ENCODE measurements at places on chromosomes 4 and X. TPM values are rescaled to one million over a fixed set of nuclear protein-coding genes. Genes with fewer than 3 reads are reported as not detected.

SFRP2 gene
- 1.5 TPM for total RNA-seq

- DNase-seq, result no peak
Observed at GRCh38 chr4:182309877-182310276, 66.7 kb downstream of the TENM3 start.

DNA sequence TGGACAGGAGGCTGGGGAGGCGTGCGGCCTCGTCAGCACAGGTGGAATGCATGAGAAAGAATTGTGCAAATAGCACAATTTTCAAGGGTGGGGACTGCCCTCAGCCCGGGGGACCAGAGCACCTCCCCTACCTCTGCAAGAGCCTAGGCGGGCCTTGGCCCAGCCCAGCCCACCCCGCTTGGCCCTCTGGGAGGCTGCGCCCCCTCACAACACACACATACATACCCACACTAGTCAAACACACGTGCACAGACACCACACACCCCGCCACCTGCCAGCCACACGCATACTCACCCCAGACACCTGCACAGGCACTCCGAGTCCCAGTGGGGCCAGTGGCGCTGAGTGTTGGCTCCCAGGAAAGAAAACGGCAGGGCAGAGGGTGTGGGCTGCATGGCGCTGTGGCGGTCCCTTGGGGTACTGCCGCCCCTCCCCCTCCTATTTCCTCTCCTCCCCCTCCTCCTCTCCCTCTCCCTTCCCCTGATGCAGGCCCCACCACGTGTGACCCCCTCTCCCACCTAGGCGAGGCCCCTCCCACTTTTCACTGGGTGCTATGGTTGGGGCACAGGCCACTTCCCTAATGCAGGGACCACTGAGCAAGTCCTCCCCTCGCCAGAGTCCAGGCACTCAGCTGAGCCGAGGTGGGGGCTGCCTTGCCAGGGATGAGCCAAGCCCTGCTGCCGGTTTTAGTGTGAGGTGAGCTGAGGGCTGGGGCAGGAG, 84.5 kb downstream of the FAM53A start:
- no peak for DNase-seq

DNA sequence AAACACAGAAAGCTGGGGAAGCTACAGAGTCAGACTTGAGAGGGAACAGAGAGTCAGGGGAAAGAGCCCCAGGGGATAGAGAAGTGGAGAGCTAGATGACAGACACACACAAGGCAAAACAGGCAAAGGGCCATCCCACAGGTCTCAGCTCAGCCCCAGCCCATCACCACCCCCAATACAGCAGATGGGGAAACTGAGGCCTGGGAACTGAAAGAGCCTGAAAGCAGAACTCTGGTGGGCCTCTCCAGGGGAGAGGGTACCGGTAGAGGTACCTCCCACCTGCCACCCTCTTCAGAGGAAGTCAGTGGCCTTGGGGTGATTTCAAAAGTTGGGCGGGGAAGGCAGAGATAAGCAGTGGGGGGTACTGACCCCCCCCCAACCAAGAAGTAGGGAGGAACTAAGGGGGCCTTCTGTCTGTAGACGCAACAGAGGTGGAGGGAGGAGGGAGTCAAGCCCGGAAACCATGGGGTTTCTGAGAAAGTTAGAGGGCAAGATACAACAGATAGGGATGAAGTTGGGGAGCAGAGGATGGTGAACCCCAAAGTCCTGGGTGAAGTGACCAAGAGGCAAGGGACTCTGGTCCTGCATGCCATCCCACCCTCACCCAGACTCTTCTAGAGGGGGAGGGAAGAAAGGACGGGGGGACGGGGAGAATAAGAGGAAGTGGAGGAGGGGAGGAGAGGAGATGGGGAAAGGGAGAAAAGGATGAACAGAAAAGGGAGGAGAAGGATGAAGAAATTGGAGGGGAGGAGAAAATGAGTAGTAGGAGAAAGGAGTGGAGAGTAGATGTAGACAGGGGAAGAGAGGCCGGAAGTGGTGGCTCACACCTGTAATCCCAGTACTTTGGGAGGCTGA, 3.2 kb downstream of the GATA1 start:
- no peak for DNase-seq

DNA sequence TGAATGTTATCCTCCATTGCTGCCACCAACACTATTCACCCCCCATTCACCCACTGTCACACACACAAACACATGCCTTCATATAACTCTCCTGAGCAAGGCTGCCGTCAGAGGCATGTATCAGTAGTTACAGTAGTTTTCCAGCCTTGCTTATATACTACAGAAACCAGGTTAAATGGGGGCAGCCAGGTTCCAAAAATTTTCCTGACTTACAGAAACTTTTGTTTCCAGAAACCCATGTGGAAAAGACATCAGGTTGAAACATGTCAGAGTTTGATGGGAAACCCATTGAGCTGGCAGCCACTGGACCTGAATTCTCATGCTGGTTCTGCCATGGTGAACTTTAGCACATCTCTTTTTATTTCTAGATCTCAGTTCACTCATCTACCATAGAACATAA, 64.0 kb downstream of the COX18 start:
- DNase-seq, result no peak

DNA sequence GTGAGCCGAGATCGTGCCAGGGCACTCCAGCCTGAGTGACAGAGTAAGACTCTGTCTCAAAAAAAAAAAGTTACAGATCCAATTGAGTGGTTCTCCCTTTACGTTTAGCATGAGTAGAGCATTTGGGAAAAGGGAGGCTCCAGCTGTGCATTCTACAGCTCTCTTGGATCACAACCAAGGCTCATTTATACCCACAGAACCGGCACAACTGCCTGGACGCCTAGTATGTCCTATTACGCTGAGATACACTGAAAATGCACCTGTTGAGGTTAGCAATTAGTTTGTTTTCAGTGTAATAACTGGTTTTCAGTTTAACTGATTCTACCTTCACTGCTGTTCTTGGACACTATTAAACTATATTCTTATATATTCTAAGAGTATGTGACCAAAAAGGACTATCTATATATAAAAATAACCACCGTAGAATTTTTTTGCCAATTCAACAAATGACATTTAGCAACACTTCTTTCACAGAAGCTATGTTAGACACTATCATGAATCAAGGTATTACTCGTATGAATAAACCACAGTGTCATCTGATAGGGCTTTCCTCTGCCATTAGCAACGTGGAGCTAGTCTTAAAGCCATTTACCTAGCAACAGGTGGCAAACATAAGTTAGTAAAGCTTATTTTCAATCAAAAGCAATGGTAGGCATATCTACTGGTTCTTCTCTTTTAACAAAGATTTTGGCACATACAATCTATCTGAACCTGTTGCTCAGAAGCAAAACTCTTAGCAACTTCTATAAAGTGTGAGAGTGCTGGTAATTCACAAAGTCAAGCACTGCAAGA, 3.6 kb downstream of the OTUD4 start:
- no peak for DNase-seq

CYBB gene
- total RNA-seq, result 4.4 TPM

DNA sequence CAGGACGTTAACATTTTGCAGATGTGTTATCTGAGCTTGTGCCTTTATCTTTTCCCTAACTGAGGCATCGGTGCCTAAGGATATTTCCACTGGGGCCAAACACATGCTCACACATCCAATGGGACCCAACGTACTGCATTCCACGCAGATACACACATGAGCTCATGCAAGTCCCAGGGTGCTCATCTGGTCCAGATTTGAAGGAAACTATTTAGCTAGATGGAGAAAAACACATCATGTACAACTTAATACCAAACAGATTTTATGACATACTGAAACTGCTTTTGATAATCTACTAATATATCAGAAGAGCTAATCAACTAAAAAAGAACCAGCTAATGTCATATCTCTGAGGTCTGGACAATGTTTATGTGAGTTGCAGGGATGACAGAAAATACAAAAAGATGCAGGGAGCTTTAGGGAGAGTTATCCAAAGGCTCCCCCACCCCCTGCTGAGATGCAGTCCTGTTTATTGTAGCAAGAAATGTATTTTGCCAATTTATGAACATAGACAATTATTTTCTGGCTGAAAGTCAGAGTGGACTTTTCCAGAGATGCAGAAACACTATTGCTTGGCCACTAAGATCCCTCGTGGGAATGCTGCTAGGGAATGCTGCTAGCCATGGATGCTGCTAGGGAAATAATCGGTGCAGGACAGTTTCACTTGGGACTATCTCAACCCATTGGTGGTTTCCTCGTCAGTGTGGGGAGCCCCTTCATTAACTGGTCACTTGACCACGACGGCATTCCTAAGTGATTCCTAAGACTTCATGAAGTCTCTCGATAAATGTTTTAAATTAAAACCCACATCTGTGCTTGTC, 172.8 kb downstream of the SMIM20 start:
- no peak for DNase-seq

GPC4 gene
- 3.8 TPM for total RNA-seq

PCDH11X gene
- total RNA-seq, result 0.15 TPM

- DNase-seq, result no peak
Observed at GRCh38 chr4:156194896-156195295, 241.2 kb upstream of the CTSO start.

Data from right atrium auricular region (tissue), 2 donors.